Caco-2 (cell line): ENCODE measurements at places on chromosomes 16 and 17. TPM values are rescaled to one million over a fixed set of nuclear protein-coding genes. Genes with fewer than 3 reads are reported as not detected.

DNA sequence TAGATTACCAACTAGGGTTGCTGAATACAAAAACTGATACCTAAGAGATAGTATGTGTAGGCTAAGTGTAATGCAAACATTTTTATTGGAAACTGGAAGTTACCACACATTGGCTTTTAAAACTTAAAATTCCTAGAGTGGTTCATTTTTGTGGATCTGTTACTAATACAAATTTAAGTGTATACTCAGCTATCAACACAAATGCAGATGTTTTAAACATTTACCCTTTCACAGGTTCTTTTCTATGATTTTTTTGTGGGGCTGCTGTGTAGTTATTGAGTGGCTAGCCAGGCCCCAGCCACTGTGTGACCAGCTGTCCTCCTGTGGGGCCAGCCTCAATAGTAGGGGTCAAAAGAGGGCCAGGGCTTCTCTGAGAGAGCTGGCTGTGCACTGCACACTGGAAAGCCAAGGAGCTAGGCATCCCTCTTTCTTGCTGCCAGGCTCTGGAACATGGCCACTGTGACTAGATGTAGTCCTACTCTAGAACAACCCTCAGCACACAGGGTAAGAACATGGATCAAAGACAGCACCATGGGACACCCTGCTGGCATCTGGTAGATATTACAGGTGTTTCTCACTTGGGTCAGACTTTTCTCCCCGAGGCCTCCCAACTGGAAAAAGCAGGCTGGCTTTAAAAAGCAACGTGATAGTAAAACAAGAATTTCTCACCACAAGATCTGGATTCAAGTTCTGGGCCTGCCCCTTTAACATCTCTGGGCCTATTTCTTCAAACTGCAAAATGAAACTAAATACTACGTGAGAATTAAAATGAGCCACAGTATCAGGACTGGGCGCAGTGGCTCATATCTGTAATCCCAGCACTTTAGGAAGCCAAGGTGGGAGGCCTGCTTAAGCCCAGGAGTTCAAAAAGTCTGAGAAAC is 7.3 kb upstream of the VEZF1 start:
- peak; percentile 80 for DNase-seq

GRCh38 chr16:10871157-10871991 is 5.6 kb upstream of the CIITA start:
- no peak for DNase-seq

DNA sequence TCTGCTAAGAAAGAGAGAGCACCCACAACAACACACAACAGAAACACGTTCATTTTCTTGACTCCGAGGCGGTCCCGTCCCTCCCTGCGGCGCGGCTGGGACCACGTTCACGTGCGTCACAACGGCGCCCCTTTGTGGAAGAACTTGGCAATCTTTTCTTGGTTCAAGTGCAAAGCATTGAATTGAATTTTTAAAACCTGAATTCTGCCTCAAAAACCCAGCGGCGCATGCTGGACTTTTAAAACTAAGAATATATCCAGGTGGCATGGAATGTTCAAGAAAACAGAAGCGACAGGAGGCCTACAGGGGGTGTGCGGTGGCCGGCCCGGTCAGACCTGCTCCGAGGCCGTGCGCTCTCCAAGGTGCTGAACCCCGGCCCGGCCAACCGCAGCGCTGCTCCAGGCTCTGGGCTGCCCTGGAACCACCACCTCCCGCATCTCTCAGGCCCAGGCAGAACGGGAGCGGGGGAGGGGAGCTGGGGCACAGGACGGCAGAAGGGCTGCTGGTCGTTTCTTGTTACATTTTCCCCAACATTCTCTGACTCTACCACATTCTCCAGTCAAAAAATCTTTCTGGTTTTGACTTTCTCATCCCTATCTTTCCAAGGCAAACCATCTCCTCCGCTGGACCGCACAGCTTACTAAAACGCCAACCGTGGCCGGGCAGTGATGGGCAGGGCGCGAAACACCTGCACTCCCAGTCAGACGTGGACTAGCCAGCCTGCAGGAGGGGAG is 3.4 kb upstream of the HEXD start:
- peak; percentile 85 for DNase-seq

- DNase-seq, result no peak
These were observed 6.3 kb upstream of the KCNG4 start for GRCh38 chr16:84245956-84246678.

- DNase-seq, result no peak
These were observed 47.2 kb downstream of the SRL start for GRCh38 chr16:4194661-4195060.

GRCh38 chr17:78316867-78317789 is 42.7 kb downstream of the SOCS3 start:
- peak; percentile 89 for DNase-seq

DNA sequence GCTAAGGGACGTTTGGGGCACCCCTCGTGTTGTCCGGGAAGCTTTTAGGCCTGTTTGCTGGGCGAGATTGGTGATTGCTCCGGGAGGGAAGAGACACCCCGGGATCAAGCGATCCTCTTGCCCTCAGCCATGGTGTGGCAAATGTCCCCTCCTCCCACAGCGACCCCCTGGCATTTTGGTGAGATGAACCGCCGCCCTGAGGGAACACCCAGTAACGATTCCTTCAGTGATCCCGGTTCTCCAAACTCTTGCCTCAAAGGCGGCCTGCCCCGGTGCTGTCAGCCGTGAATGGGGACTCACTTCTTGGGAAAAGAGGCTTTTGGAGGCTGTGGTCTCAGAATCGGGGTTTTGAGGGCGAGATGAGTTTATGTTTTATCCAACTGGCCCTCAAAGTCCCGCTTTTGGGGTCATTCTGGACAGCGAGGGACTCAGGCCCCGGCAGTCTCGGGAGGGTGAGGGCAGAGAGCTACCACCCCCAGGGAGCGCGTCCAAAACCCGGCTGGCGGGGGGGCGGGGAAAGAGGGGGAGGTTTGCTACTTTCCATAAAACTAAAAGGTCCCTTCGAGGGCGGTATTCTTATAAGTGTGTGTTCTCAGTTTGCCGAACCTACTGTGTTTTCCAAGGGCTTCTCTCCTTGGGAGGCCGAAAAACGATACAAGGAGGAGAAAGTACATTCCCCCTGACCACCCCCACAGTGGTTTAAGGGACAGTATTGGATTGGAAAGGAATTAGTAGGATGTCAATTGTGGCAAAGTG is 232.7 kb downstream of the MRTFB start:
- DNase-seq, result no peak

GRCh38 chr16:29708917-29709600 is 30.1 kb downstream of the QPRT start:
- no peak for DNase-seq

DNA sequence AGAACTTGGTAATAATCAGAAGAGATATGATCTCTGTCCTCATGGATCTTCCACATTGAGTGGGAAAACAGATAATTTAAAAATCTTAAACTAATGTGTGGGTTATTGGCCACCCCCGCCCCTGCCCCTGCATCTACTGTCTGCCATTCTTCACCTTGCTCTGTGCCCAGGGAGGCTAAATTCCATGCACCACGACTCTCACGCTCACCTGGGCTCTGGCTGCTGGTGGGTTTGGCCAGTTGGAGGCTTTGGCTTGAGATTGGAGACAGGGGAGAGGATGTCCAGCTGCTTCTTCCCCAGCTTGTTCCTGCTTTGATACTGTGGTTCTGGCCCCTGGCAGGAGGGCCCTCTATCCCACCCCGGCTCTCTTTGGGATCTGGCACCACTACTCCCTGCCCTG is 127.9 kb downstream of the IRX5 start:
- DNase-seq, result peak; percentile 19

DNA sequence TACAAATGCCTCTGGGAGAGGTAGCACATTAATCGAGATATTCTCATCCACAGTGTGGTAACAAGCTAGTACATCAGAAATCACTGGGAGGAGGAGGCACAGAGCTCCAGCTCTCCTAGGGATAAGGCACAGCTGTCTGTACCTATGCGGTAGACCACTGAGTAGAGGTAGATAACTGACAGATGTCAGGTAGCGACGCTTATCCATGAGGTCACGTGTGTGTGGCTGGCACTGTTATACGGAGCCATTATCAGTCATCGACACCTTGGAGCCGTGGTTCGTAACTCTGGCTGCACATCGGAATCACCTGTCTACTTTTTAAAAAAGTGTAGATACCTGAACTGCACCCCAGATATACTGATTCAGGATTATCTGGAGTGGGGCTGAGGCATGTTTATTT is 102.4 kb downstream of the SNX11 start:
- no peak for DNase-seq

GRCh38 chr17:35577830-35578196 is 558 bp downstream of the PEX12 start:
- no peak for DNase-seq

GRCh38 chr16:11603331-11603750 is 16.6 kb upstream of the LITAF start:
- no peak for DNase-seq

- DNase-seq, result no peak
These were observed at the start of gene RAB34 for GRCh38 chr17:28717578-28718332. TSS of gene RAB34 (minus strand) at chr17:28717868. CDS start at chr17:28717266, 602 bp downstream.

GRCh38 chr17:42655528-42655927 is 3.6 kb upstream of the TUBG2 start:
- DNase-seq, result no peak

DNA sequence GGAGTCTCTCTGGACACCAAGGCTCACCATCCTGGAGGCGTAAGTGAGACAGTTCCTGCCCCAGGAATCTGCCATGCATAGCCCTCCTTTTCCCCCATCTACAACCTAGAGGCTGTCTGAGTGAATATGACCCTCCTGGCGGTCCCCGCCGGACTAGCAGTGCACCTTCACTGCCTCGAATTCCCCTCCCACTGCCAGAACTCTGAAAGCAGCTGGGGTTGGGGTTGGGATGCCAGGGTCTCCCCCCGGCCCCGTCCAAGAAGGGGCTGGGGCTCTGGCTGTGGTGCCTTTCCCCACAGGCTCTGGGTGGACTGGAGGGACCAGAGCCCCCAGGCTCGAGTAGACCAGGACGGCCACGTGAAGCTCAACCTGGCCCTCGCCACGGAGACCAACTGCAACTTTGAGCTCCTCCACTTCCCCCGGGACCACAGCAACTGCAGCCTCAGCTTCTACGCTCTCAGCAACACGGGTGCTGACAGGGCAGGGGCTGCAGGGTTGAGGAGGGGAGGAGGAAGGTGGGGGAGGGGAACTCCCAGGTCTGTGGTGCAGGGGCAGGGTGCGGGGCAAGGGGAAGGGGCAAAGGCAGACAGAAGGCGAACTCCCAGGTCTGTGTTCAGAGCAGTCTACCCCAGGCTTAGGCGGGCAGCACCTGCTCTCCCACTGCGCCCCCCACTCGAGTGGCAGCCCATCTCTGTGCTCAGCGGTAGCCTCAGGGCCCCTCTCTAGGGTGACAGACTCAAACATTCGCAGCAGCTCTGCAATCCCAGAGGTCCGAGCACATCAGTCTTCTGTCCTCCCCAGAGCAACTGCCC is 1.2 kb downstream of the ZACN start:
- no peak for DNase-seq

DNA sequence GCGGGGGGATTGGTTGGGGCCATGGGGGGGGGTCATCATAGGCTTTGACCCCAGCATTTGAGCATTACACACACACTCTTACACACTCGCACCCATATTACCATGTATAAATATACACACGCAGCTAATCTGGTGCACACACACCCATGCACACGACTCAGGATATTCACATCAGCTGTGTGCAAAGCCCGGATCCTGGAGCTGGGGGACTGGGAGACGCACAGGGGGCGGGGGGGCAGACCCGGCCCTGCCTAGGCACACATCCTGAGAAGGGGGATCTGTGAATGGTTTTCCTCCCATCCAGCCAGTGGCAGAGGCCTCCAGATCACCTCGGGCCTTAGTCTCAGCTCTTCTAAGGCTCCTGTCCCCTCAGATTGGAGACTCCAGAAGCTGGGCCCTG is 5.6 kb downstream of the ASGR2 start:
- no peak for DNase-seq

DNA sequence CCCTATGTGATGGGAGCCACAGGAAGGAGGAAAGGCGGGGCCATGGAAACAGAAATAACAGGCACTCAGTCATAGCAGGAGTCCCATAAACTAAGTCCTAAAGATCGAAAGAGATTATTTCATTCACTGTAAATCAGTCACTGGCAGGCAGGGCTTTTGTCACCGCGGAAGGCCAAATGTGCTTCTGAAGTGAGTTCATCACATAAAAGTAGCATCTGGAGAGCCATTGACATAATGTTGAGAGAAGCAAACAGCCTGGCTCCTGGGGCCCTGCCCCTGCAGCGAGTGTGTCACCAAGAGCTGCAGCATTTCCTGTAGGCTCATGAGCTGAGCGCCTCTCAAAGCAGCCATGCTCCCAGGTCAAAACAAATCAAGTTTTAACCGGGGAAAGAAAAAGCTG is 476.2 kb downstream of the HAPSTR1 start:
- DNase-seq, result no peak

DNA sequence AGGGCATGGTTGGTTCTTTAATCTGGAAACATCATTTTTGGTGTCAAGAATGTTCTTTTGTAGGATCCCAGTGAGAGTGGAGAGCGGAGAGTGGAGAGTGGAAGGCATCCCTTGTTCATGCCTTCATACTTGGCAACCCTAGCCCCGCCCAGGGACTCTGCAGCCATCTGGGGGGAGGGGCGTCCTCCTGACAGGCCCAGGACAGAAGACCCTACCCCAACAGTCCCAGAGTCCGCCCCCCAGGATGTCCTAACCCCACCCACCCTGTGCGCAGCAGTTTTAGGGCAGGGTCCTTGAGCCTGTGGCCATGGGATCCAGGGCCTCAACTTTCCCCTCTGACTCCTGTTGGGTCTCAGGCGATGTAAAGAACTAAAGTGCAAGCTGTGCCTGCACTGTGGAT is 4.5 kb downstream of the SLC26A11 start:
- no peak for DNase-seq

- DNase-seq, result no peak
These were observed 112.0 kb upstream of the WSB1 start for GRCh38 chr17:27181935-27182334.

Gene CES1
- 74.1 and 97.4 TPM in 2 replicates for total RNA-seq

Gene MAP2K6
- 9.6 and 11.5 TPM in 2 replicates for total RNA-seq

Gene PLK1
- 104 and 114 TPM in 2 replicates for total RNA-seq

Gene SOST
- total RNA-seq, result not detected in 2 replicates

Gene EME1
- 43.5 and 48.5 TPM in 2 replicates for total RNA-seq

Gene INO80E
- 58.6 and 58.8 TPM in 2 replicates for total RNA-seq

Gene SCIMP
- not detected in 2 replicates for total RNA-seq

Gene STX4
- total RNA-seq, result 27.9 and 29.2 TPM in 2 replicates

Gene SLC35G3
- total RNA-seq, result not detected in 2 replicates

Gene NPTX1
- 0.57 and 1.5 TPM in 2 replicates for total RNA-seq

Gene NHERF2
- total RNA-seq, result 21.8 and 26.6 TPM in 2 replicates

Gene PLXDC1
- total RNA-seq, result 0.14 and 0.44 TPM in 2 replicates

Gene PYDC1
- not detected in 2 replicates for total RNA-seq
